ENCODE measurements at places on chromosomes 11 and 22.

GRCh38 chr22:42918500-42918899, 61.4 kb upstream of the ARFGAP3 start:
- no peak for DNase-seq

GRCh38 chr22:22835771-22836291, 51.8 kb upstream of the IGLL5 start:
- no peak for DNase-seq

GRCh38 chr11:68317147-68317785, 4.9 kb downstream of the LRP5 start:
- DNase-seq = no peak

GRCh38 chr11:125593114-125593820, 615 bp downstream of the STT3A start:
- DNase-seq = no peak

GRCh38 chr11:78031629-78032028, 8.6 kb upstream of the KCTD14 start:
- DNase-seq = no peak

DNA sequence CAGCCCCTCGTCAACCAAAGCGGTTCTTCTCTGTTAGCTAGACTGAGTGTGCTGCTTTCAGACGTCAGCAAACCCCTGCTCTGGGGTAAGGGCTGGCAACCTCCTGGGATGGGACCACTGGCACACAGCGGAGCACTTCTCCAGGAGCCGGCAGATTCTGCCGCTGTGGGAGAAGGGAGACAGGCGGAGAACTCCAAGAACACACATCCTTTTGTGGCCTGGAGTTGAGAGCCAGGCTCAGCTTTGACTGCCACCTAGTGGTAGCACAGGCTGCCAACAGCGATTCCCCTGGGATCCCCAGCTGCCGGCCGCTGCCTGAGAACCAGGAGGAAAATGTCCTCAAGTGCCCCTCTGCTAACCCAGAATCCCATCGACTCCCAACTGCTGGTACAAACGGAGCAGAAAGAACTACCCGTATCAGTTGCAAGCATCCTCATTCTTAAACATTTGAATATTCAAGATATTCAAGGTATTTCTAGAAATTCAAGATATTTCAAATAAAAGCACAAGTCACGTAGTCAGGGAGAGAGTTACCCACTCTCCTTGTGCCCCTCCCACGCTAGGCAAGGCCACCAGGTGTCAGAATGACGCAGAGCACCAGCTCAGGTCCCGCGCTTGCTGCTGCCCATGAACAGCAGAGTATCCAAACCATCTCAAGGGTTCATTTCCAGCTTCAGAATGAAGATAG, 4.9 kb downstream of the LTO1 start:
- DNase-seq = peak; percentile 90

DNA sequence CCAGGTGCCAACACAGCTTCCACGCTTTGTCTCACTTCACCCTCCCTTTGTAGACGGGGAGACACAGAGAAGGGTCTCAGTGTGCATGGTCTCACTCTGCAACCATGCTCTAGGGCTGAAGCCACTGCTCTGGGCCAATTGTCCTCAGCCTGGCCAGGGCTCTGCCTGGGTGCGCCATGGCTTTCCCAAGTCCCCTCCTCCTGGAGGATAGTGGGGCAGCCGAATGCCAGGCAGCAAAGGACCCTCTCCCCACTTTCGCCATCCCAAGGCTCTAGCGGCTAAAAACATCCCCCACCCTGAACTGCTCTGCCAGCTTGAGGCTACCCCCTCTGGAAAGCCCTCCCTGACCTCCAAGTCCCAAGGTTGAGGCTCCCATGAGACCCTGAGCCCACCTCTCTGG, 20.4 kb upstream of the MYEOV start:
- no peak for DNase-seq

- DNase-seq = no peak
Observed at GRCh38 chr11:117232911-117233409, 489 bp downstream of the RNF214 start.

Measured in left hindlimb (tissue), 1 donor.